ENCODE measurements at places on chromosomes 1 and 21.

DNA sequence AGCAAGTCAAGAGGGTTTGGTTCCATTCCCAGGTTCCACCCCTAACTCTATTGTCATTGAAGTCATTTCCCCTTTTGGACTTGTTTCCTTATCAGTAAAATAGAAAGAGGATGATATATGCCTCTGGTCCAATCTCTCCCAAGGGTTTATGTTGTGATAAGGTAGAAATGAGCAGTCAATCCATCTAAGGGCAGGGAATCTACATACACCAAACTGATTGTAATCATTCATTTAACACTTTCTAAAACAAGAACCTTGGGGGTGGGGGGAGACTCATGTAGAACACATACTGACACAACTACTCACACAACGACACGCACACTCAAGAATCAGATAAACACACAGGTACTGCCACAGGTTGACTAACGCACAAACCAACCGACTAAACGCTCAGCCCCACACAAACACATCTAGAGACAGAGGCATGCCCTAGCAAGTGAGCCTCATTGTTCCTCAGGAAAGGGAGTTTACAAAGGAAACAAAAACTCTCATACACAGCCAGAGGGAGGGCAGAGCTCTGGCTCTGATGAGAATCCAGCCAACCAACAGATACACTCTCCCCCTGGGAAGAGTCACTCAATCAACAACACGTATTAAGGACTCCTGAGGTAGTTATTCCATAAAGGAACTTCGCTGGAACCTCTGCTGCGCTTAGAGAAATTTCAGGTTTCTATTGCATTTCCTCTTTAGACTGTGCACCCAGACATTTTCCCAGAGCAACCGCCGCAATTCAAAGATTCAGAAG is 1.0 kb downstream of the F11R start:
- DNase-seq = no peak

GRCh38 chr1:58745117-58745516 is 38.7 kb downstream of the JUN start:
- no peak for DNase-seq

DNA sequence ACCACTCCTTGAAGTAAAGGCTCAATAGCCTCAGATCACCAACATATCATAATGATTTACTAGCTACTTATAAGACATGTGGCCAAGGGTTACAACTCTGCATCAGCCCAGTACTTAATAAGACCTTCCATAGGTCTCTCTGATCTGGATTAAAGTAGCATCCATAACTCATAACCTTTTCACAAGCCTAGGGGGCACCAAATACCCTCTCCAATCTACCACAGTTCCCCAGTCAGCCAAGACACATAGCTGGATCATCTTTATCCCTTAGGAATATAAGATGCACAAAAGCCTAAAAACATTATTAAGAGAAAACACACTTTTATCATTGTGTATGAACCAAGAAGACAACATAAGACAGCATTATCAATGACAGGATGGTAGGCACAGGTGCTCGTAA is 22.1 kb downstream of the SSX2IP start:
- DNase-seq = no peak

DNA sequence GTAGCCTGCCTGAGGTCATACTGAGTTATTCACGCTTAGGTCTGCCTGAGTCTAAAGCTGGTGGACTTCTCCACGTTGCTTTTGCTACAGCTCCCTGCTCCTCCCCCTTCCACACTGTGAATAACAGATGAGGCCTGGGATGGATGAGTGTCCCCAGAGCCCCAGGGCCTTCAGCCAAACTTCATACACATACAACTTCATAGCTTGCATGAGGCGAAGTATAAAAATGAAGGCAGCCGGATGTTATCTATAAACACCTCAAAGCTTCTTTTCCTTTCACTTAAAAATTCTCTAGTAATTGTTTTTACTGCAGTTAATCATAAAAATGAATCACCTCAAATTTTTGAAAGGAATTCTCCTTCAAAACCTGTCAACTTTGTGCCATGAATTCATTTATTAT is 70.2 kb downstream of the DAB1 start:
- no peak for DNase-seq

GRCh38 chr1:147736883-147737282 is 23.5 kb downstream of the GJA5 start:
- DNase-seq = no peak

DNA sequence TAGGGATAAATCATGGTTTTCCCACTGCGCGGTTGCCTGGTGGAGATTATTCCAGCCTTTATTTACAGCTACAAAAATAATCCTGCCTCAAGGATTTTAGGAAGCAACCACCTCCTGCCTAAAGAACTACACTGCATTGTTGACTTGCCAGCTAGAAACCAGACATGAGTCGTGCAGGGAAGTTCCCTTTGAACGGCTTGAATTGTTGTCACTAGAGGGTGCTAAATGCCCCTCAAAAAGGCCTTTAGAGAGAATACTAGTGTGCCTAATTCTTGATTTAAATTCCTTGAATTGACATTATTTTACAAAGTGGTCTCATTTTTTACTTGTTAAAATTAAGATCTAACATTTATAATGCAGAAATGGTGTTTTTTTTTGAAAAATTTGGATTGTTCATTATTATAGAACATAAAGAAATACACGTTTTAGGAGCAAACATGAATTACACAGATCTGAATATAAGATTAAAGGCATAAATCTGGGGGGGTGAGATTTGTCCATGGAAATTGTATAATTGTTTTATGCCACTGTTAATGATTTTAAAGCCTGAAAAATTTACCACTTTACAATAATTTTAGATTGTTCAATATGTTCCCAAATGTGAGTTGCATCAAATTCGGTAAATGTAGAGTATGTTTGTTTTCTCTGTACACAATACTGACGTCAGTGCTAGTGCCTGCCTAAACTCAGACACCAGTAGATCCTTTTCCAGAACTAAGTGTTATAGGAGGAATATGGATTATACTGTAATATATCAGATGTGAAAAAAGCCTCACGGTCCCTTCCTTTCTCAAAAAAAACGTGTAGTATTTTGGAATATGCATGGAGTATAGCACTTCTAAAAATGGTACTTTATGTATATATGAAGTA is 7.6 kb upstream of the ERG start:
- DNase-seq = peak; percentile 67
